Esophagus (tissue), 2 donors: ENCODE measurements at places on chromosomes 7 and 10. TPM values are rescaled to one million over a fixed set of nuclear protein-coding genes. Genes with fewer than 3 reads are reported as not detected.

Gene WNT8B
- polyA plus RNA-seq = not detected

Gene NPC1L1
- polyA plus RNA-seq = 0.65 TPM

Gene STEAP2
- polyA plus RNA-seq = 2.1 TPM

Gene SP4
- polyA plus RNA-seq = 0.69 TPM

Gene GIMAP4
- polyA plus RNA-seq = 5.3 TPM
